MG63 (cell line): ENCODE measurements at places on chromosomes 2 and 18. TPM values are rescaled to one million over a fixed set of nuclear protein-coding genes. Genes with fewer than 3 reads are reported as not detected.

CFAP65 gene
- total RNA-seq: 0.03 TPM in 1 of 2 replicates, not detected in the other

PRSS56 gene
- not detected in 2 replicates for total RNA-seq

CCDC150 gene
- 3.3 and 3.5 TPM in 2 replicates for total RNA-seq

AQP12A gene
- total RNA-seq: not detected in 2 replicates

CEP76 gene
- 3.6 and 6.6 TPM in 2 replicates for total RNA-seq

NEU2 gene
- not detected in 2 replicates for total RNA-seq

GRCh38 chr18:50853863-50854271 lies 25.1 kb upstream of the ME2 start:
- DNase-seq: peak; percentile 47

- peak; percentile 29 for DNase-seq
Observed at GRCh38 chr18:32093102-32093511, 1.4 kb downstream of the RNF138 start.

- no peak for DNase-seq
Observed at GRCh38 chr18:55073834-55074233, 114.6 kb upstream of the CCDC68 start.

- DNase-seq: no peak
Observed at GRCh38 chr2:237725661-237726060, 72.9 kb upstream of the RBM44 start.

DNA sequence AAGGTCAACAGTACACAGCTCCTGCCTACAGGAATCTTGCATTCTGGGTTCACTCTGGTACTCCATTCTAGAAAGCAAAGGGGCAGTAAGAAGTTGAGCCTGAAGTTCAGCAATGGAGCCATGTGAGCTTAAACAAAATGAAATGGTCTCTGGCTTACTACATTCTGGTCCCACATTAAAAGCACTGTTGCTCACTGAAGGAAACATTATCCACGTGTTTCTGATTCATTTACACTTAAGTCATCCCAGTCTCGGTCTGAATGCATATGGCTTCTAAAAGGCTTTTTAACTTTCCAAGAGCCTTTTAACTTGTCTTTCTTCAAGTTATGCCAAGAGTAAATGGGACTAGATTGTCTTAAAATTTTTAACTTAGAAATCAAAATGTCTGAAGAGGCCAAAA lies 177.8 kb downstream of the LNPK start:
- no peak for DNase-seq

DNA sequence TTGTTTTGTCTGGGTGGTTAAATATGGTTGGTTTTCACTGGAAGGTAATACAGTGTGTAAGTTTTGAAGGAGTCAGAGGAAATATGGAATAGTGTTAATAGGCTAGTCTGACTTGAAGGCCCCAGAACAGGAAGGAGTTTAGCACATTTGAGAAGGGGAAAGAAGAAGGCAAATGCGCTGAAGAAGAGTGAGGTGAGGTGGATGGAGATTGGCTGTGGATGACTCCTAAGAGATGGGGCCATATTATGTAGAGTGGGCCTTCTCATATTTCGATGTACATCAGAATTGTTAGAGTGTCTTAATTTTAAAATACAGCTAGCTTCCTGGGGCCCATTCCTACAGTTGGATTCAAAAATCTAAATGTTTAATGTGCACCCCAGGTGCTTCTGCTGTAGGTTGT lies 61.0 kb downstream of the GLS start:
- no peak for DNase-seq

DNA sequence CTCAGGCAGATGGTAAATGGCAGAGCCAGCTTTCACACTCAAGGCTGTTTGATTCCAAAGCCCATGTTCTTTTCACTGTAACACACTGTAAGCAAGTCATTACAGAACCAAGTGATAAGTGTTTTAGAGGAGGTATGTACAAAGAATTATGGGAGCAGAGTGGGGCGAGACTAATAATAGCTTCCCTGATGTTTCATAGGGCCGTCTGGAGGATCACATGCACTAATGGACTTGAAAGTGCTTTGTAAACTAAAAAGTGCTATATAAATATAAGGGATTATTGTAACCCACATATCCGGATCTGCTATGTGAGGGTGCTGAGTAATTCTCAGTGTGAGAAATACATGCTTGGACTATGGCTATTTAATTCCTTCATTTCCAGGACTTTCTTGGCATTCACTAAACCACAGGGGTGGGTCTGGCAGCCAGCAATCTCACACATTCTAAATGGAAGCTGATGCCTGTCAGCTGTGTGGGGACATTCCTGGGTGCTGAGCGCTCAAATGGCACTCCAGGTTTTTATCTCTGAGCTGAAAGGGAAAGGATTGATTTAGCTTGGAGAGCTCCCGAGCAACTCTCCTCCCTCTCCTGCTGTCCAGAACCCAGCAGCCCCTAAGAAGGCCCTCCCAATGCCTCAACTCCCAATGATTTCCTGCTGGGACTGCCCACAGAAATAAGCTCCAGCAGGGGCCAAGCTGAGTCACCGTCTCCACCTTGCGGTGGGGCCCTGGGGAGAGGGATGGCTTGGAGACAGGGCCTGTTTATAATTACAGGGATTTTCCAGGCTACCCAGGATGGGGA lies 222.8 kb downstream of the SOX11 start:
- DNase-seq: peak; percentile 91

GRCh38 chr2:83997889-83998288 lies 461.2 kb downstream of the SUCLG1 start:
- DNase-seq: no peak

GRCh38 chr2:45852450-45853150 lies 201.1 kb downstream of the PRKCE start:
- no peak for DNase-seq

GRCh38 chr2:183229386-183229785 lies 105.1 kb downstream of the NUP35 start:
- DNase-seq: peak; percentile 20

DNA sequence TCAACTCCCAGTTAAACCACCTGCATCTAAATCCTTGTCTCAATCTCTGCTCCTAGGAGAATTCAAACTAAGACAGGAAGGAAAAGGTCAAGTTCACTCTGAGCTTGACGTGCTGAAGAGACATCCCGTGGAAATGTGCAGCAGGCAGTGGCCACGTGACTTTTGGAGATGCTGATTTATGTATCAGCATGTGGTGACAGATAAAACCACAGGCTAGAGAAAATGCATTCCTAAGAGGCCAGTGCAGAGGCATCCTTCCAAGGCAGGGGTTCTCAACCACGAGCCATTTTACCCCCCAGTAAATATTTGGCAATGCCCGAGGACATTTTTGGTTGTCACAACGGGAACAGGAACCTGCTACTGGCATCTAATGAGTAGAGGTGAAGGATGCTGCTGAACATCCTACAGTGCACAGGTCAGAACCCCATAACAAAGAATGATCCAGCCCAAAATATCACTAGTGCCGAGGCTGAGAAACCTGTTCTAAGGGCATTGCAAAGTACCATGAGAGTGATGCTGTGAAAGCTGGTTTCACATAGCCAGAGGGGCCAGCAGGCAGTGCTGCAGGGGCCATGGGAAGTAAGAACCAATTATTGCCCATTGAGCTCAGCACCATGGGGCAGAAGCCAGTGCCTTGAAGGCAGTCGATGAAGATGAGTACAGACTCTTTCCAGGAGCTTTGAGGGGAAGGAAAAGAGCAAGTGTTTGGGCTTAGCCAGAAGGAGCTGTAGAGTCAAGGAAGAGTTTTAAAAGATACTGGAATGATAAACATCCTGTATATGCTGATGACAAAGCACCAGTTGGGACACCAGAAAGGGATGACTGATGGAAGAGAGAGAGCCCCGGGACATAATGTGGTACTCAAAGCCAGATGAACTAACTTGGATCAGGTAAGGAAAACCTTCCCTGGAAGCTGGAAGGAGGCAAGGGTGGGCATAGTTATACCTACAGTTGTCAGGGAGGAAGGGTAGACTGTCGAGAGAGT lies 174.6 kb downstream of the HAUS1 start:
- DNase-seq: no peak

- no peak for DNase-seq
Observed at GRCh38 chr2:57703407-57703806, 343.2 kb upstream of the VRK2 start.

DNA sequence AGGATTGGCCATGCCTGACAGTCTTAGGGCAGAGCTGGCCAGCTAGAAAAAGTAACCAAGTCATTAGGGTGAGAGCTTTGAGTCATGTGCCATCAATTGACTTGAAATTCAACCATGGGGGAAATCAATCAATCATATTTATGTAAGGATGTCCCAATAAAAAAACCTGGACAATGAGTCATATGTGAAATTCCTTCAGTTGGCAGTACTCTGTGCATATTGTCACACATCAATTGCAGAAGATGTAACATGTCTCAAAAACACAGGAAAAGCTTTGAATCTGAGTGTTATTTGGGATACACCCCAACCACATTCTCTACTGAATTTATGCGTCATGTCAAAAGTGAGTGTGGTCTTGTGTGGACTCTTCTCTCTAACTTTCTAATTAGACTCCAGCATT lies 1004.1 kb upstream of the NRXN1 start:
- DNase-seq: no peak

DNA sequence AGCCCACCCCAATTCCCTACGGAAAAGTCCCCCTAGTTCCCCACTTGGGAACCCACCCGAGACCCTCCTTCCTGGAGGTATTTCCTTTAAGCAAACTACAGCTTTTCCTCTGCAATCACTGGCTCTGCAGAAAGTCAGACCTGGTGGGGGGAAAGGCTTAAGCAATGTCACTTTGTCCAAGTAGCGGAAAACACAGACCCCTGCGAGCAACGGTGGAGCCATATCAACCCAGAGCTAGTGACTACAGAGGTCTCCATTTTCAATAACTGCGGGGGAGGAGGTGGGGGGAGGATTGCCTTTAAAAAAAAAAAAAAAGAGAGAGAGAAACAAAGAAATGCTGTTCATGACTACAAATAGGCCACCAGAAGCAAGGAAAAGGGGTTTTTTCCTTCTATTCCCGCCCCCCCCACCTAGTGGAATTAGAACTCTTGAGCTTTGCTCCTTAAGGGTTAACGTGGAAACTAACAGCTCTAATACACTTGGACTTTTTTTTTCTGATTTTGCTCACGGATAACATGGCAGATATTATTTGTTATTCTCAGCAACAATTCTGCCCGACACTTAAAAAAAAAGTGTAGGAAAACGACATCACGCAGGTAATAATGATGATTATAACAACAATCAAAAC lies 1.1 kb upstream of the FRZB start:
- DNase-seq: no peak

DNA sequence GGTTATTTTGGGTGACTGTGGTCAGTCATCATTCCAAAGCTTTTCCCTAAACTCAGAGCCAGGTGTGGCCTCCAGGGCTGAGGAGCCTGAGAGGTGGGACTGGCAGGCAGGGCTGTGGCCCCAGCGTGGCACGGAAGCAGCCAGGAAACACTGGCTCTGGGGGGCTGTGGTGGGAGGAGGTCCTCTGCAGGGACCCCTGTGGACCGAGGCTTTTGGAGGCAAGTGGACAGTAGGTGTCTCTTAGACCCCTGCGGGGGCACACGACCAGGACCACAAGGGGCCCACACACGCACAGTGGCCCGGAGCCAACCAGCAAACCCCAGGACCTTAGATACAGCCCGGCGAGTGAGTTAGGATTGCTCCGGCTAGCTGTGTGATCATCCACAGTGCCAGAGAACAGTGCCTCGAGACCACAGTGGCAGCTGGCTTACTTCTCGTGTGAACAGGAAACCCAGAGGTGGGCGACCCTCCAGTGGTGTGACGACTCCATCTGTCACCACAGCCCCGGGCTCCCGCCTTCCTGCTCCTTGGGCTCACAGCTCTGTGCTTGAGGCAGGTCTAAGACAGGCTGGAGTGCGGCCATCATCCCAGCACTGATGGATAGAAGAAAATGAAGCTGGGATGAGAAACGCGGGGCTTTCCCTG lies 1.6 kb upstream of the RTP5 start:
- DNase-seq: no peak

DNA sequence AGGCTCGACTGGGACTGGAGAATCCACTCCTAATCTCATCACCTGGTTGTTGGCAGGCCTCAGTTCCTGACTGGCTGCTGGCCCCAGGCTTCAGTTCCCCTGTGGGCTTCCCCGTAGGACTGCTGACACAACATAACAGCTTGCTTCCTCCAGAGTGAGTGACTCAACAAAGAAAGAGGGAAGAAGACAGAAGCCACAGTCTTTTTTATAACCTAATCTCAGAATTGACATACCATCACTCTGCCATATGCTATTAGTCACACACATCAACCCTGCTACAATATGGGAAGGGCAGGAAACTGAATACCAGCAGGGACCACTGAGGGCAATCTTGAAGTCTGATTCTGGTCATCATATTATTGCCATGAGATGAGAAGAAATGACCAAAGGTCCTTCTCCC lies 76.8 kb upstream of the SLC14A2 start:
- no peak for DNase-seq

DNA sequence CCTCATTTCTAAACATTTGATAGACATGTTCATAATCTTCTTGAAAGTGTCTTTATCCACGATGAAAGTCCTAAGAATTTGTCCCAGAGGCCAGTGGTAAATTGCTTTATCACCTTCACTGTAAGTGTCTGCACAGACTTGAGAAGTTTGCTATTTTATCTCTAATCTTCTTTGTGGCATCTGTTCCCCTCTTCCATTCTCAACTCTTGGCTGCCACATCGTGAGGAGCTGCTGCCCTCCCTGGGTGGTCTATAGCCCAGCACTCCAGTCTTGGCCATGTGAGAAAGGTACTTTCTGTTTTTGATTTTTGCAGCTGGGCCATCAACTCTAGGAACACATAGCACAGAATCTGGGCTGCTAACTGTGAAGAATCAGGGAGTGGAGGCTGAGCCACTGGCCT lies 45.5 kb downstream of the SLC14A2 start:
- no peak for DNase-seq

GRCh38 chr2:33782395-33783230 lies 183.5 kb upstream of the FAM98A start:
- DNase-seq: no peak

DNA sequence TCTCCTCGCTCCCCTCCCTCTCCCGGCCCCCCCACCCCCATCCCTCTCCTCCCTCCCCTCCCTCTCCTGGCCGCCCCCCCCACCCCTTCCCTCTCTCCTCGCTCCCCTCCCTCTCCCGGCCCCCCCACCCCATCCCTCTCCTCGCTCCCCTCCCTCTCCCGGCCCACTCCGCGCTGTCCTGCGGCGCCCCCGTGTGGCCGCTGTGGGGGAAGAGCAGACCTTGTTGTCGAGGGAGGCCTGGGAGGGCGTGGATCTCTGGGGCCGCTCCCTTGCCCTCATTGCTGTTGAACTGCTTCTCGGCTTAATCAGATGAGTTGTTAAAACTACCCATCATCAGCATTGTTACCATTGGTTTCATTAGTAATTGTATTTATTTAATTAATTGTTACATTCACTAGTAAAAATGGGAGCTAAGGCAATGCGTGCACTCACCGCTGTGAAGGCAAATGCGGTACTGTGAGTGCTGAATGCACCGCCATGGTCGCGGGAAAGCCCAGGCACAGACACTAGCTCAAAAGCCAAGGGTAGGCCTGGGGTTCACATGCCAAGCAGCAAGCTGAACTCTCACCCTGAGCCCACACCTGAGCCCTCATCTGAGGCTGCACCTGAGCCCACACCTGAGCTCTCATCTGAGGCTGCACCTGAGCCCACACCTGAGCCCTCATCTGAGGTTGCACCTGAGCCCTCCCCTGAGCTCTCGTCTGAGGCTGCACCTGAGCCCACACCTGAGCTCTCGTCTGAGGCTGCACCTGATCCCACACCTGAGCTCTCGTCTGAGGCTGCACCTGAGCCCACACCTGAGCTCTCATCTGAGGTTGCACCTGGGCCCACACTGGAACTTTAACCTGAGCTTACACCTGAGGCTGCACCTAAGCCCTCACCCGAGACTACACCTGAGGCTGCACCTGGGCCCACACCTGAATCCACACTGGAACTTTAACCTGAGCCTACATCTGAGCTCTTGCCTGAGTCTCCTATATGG lies 8.8 kb downstream of the RTP5 start:
- DNase-seq: peak; percentile 73

GRCh38 chr2:81084101-81084500 lies 779.5 kb upstream of the LRRTM1 start:
- DNase-seq: no peak
